ENCODE measurements at places on chromosomes 1 and 21.

DNA sequence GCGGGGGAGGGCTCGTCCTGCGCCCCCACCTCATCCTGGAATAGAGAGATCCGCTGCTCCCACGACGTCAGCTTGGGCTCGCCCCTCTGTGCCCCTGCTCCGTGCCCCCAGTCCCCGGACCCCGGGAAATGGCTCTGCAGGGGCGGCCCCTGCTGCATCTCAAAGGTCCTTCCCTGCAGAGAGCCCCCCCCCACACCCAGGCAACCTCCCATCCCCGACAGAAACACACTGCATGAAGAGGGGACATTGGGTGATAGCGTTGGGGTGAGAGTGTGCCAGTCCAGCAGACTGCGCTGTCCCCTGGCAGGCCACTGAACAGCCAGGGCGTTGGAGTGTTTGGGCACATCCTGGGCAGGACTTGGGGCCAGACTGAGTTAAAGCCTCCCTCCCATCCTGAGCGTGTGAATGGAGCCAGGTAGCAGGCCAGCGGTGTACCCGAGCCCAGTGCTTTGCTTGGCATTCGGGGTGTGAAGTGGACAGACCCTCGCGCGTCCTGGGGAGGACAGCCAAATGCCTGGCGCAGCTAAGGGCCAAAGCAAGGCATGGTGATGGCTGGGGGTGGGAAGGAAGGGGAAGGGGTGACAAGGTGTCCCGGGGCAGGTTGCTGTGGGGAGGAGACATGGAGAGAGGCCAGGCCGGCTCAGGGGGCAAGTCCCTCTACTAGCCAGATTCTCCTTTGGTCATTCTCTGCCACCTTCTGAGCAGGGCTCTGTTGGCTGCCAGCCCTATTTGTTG lies 633 bp upstream of the ETNK2 start:
- DNase-seq: no peak

- no peak for DNase-seq
Measured at GRCh38 chr1:23979387-23979880, 693 bp downstream of the SRSF10 start.

GRCh38 chr1:68339505-68339904 lies 107.2 kb upstream of the WLS start:
- DNase-seq: no peak

- DNase-seq: no peak
Measured at GRCh38 chr21:30625449-30626165, 5.2 kb downstream of the KRTAP20-4 start.

DNA sequence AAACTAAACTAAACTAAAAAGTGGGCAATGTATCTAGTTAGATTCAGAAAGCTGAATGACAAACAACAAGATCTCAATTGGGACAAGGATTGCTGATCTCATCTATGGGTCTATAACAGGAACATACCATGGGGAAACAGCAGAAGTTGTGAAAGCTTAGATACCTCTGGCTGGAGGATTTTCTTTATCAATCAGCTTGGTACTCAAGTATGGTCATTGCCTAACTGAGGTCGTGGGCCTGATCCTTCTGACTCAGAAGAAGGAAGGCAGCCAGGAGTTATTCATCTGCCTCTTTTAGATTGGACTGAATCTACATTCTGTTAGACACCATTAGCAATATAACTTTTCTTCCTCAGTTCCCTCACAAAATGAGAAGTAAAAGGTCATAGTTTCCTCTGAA lies 39.7 kb downstream of the DNTTIP2 start:
- DNase-seq: peak; percentile 81

- DNase-seq: no peak
Measured at GRCh38 chr21:24628046-24628445, 979.2 kb downstream of the MRPL39 start.

DNA sequence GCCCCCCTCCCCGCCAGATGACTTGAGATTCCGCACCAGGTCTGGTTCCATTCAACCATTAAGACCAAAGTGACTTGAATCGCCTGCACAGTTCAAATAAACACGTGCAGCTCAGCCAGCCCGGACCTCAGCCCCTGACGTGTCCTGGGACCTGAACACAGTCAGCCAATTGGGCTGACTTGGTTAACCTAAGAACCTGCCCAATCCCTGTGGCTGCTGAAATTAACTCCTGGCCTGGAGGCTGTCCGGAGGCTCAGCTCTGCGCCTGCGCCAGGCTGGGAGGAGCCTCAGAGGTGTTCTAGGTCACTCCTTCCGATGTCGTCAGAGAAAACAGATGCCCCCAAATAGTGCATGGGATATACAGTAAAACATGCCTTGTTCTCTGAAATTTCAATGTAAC lies 73.4 kb downstream of the SCCPDH start:
- DNase-seq: no peak

DNA sequence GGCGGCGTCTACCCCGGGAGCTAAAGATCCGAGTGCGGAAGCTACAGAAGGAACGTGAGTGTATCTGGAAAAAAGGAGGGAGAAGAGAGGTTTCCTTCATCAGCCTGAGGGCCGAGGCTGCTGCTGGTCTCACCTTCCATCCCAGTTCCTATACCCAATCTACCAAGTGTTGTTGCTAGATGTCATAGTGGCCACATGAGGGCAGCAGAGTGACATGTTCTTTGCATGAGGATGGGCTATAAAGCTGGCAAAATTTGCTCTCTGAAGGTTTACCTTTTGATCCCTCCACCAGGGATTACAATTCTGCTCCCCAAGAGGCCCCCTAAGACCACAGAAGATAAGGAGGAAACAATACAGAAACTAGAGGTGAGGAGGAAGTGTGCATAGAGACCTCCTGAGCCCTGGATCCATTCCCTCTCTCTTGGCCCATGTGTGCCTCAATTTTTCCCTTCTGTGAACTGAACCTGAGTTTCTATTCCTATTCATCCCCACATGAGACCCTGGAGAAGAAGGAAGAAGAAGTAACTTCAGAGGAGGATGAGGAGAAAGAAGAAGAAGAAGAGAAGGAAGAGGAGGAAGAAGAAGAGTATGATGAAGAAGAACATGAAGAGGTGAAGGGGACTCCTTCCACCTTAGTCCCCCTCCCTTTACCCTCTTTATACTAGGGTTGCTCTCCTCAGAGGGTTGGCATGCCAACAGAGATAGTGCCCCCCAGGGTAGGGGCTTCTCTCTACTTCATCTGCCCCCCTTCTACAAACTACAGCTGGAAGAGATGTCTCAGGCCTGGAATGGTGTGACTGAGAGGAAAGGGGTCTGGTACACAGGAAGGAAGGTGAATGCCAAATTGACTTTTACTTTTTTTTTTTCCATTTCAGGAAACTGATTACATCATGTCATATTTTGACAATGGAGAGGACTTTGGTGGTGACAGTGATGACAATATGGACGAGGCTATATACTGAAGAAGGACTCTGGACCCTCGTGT lies 13.3 kb downstream of the POLR3GL start:
- no peak for DNase-seq

DNA sequence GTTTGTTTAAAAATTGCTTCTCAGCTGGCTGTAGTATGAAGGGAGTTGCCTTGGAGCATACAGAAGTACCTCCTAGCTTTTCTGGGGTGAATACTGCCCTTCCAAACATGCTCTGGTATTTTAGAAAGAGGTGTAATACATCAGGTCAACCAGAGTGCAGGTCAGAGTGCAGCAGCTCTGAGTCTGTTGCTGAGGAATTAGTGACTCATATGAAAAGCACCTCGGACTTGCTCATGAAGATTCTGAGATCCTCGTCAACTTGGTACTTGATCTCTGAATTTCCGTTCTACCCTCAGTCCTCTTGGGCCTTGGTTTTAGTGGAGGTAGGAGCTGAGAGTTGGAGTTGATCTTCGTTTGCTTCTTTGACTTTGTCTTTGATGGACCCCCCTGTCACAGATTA lies 67.3 kb downstream of the NOS1AP start:
- peak; percentile 51 for DNase-seq

DNA sequence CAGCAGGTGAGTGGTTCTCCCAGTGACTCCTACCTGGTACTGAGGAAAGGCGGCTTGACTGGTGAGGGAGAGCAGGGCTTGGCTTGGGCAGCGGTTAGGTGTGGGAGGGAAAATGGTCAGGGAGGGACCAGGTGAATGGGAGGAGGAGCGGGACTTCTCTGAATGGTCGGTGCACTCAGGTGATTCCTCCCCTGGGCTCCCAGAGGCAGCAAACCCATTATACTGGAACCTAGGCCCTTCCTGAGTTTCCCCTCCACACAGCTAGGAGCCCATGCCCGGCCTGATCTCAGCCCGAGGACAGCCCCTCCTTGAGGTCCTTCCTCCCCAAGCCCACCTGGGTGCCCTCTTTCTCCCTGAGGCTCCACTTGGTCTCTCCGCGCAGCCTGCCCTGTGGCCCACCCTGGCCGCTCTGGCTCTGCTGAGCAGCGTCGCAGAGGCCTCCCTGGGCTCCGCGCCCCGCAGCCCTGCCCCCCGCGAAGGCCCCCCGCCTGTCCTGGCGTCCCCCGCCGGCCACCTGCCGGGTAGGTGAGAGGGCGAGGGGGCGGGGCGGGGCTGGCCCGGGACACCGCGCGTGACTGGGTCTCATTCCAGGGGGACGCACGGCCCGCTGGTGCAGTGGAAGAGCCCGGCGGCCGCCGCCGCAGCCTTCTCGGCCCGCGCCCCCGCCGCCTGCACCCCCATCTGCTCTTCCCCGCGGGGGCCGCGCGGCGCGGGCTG lies 2.3 kb downstream of the ARTN start:
- DNase-seq: no peak

DNA sequence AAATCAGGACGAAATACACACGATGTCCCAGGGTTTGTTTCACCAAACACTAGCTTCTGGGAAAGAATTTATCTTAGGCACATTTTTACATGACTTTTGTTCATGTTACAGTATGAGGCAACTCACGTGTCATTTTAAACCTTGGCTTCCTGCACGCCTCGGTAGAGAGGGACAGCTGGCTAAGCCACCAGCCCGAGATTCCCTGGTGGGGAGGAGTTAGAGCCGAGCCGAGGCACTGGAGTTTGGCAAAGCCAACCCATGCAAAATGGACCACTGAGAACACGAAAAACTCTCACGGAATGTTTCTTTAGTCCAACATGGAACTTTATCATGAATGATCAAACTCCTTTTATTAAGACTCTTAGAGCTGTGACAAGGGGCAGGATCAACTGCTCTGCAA lies 240.0 kb downstream of the DYRK1A start:
- DNase-seq: no peak

- DNase-seq: no peak
Measured at GRCh38 chr1:40174788-40175187, 13.6 kb downstream of the RLF start.

DNA sequence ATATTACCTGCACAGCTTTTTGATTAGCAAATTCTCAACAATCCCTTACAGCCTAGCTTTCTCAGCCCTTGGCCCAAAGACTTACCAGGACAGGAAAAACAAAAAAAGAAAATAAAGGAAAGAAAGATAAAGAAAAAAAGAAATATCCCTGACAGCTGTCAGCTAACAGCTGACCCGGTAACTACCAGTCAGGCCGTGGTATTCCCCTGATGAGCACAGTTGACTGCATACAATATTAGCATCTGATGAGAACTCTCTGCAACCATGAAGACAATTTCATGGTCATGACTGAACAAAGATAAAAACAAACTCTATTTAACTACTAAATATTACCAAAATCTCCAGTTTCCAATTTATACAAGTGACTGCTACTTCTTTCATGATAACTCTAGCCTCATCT lies 798.8 kb downstream of the PLA2G4A start:
- DNase-seq: no peak

DNA sequence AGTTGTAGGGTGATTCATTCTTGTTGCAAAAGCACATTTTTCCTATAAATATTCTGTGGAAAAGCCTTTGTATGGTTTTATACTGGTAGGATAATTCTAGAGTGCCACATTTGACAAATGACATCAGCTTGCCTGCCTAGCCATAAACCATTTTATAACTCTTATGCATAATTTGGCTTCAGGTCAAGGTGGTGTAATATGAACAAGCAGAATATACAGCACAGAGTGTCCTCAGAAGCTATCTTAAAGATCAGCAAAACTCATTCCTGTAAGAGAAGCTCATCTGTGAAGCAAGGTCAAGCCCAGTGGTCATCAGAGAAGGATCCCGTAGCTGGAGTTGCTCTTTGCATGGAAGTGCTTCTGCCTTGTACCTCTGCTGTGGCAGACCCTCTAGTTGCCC lies 24.0 kb upstream of the C1orf21 start:
- DNase-seq: peak; percentile 32

GRCh38 chr1:12229386-12229834 lies 420 bp upstream of the VPS13D start:
- DNase-seq: no peak

DNA sequence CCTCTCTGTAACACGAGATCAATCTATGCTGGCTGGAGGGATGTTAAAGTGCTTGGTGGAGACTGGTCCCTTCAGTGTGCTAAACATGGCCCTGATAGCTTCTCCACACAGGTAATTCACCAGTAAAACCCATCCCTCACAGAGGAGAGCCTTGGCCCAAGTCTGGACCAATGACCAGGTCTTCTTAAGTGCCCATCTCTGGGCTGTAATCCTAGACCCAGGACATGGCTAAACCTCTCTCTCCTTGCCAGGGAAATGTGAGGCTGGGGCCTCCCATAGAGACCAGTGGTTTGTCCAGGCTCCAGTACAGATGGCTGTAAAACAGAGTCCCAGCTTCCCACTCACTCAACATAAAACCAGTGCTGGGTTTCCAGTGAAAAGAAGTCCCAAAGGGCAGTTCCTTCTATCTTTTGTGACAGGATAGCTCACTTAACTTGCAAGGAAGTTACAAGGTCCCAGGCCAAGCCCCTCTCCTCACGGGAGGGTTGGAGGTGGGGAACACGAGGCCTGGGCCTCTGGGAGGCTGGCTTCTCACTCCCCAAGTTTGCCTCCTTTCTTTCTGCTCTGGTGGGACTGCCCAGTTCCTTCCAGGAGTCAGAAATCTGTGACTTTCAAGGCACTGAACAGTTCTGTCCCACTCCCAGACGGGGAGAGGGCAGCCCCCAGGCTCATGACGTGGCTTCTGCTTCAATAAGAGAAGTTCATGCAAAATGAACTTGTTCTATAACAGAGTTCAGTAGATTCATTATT lies 2.2 kb upstream of the KIF17 start:
- no peak for DNase-seq

DNA sequence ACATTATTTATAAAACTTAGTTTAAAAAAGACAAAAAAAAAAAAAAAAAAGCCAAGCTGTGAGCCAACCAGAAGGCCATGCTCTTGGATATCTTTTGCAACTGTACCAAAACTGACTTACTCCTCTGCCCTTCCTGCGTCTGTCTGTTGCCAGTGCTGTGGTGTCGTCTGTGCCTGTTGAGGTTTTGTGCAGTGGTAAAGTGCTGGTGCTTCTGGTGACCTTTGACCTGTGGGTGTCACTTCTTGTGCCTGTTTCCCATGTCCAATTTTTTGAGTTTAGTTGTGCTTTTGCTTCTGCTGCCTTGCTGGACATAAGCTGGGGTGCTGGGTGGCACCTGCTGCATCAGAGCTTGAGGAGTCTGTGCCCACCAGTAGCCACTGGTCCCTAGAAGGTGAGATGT lies 41.4 kb downstream of the RNF187 start:
- DNase-seq: no peak

GRCh38 chr1:34639701-34640100 lies 115.1 kb upstream of the GJB5 start:
- DNase-seq: no peak

DNA sequence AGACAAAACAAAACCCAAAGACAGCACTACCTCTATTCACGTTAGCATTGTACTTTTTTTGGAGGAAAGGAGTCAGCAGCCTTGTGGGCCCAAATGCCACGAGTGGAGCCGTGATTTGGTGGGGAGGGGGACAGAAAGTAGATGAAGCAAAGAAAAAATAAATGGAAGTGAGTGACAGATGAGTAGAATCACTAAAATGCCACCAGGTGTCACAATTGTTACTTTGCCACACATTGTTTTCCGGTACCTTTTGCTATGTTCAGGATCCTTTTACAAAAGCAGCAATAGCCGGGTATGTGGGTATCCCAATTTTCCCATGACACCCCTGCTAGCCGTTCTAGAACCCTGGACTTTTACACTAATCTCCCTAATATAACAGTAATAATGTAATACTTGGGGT lies 85.0 kb upstream of the AK4 start:
- no peak for DNase-seq

Data from GM04503 (cell line).